ENCODE measurements at places on chromosomes 13 and 19. TPM values are rescaled to one million over a fixed set of nuclear protein-coding genes. Genes with fewer than 3 reads are reported as not detected.

ZNF791 gene
- 17.1 TPM for total RNA-seq

SPTBN4 gene
- total RNA-seq: 0.89 TPM

ZSCAN4 gene
- total RNA-seq: not detected

NOTCH3 gene
- total RNA-seq: 253 TPM

CABP5 gene
- total RNA-seq: not detected

C19orf81 gene
- not detected for total RNA-seq

CBARP gene
- total RNA-seq: 5.6 TPM

PRR12 gene
- 47.1 TPM for total RNA-seq

IGSF23 gene
- total RNA-seq: not detected

SMAD9 gene
- total RNA-seq: 4.1 TPM

All from suprapubic skin (tissue), 4 donors.